Posterior cingulate gyrus (tissue), 11 donors: ENCODE measurements at places on chromosomes 5 and 9.
A peak's percentile ranks its signal among the peaks of the same experiment; 100 is the strongest.

GRCh38 chr9:5269249-5269715 is 35.2 kb downstream of the RLN2 start:
- no peak for DNase-seq

DNA sequence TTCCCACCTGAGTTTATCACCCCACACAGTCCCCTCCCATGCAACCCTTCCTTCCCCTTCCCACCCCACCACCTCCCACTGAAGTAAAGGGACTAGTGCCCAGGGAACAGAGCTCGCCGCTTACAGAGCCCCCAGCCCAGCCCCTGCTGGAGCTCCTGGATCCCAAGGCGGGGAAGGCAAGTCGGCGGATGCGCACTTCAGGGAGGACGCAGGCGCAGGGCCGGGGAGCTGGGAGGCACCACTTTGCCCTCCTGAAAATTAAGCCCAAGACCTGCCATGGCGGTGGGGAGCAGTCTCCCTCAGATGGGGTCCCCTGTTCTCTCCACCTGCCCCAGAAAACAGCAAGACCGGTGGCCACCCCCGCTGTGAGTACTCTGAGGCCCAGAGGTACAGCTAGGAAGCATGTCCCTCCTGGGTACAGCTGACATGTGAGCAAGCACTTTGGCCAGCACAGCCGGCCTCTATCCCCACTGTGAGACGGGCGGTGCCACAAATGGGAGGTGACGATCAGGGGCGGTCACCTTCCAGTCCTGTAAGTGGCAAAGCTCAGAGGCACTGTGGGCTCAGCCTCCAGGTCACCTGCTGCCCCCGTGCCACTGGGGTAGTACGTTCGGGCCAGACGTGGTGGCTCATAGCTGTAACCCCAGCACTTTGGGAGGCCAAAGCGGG is 45.9 kb downstream of the COL23A1 start:
- DNase-seq, result no peak

GRCh38 chr5:51378061-51378409 is 5.2 kb upstream of the ISL1 start:
- DNase-seq, result no peak

GRCh38 chr5:154086641-154087040 is 47.9 kb downstream of the MFAP3 start:
- DNase-seq, result no peak

DNA sequence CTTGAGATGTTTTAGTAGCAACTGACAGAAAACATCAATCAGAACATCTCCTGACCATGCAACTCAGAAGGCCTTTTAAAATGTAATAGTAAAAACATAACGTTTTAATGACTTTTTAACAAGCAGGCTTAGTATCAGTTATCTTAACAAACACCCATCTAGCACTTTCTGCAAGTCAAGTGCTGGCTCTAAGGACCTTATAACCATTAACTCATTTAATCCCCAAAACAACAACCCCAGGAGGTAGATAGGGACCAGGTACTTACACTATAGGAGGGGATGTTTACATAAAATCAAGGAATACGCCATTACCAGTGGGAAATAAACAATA is 41.8 kb downstream of the ROR2 start:
- DNase-seq, result no peak

- DNase-seq, result no peak
Observed at GRCh38 chr9:22395687-22396141, 50.9 kb upstream of the DMRTA1 start.

DNA sequence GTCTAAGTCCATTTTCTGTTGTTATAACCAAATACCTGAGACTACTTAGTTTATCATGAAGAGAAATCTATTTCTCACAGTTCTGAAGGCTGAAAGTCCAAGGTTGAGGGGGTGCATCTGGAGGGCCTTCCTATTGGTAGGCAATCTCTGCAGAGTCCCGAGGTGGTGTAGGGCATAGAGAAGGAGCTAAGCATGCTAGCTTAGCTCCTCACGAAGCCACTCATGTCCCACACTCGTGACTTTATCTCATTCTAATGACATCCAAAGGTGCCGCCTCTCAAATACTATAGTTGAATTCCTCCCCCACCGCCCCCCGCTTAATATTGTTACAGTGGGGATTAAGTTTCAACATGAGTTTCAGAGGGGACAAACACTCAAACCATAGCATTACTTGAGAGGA is 36.0 kb upstream of the ZBED3 start:
- no peak for DNase-seq

- no peak for DNase-seq
Observed at GRCh38 chr9:73260506-73260905, 108.8 kb downstream of the ANXA1 start.

DNA sequence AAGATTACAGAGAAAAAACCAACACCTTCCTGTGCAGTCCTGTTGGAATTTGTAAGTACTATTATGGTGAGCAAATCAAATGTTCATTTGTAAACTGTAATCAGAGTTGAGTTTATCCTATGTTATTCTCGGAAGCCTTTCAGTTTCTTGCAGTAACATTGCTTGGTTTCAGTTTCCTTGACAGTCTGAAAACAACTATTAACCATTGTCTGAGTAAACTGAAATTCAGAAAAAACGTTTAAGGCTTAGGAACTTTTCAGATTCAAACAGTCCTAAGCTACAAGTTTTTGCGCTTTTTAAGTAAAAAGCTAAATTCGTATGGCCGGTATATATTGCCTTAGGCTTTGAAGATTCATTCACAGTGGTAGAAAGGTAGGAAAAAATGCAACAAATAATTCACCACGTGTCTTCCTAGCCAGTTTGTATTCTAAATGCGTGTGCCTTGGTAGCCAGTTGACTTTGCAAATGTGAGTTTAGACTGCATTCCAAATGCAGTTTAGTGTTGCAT is 2.5 kb downstream of the GPBP1 start:
- no peak for DNase-seq

GRCh38 chr9:116877072-116877471 is 190.0 kb downstream of the TRIM32 start:
- no peak for DNase-seq

DNA sequence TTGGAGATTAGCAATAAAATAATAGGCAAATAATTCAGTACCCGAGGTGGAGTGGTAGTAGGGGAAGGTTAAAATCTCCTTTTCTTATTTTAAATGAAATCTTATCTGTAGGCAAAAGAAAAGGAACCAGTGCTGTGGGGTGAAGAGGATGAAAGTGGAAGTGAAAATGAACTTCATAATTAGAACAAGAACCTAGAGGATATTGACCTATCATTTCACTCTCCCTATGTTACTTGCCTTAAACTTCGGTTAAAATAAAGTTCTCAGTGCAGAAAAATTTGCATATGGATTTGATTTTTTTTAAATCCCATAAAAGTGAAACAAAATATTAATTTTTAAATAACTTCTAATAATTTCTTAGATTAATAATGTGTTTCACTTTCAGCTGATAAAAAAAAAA is 1094.9 kb upstream of the C9orf72 start:
- DNase-seq, result no peak

- DNase-seq, result no peak
Observed at GRCh38 chr5:42689391-42689790, 67.2 kb upstream of the CCDC152 start.

DNA sequence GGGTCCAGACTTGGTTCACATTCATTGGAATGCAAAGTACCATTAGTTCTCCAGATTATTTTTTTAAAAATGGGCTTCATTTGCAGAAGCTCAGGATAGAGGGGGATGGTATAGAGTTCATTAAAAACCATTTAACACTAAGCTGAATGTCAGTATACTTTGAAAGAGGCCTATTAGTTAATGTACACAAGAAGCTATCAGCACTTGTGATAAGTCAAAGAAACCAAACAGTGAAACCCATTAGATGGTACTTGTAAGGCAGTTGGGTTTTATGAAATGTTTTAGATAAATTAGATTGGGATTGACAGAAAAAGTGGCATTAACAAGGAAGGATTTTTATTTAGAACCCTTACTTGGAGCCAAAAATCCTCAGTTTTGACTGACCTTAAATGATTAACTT is 229.2 kb upstream of the MPDZ start:
- DNase-seq, result no peak

GRCh38 chr5:40202814-40203440 is 476.8 kb upstream of the PTGER4 start:
- DNase-seq, result no peak

- DNase-seq, result no peak
Observed at GRCh38 chr9:87068177-87068840, 121.0 kb upstream of the GAS1 start.

GRCh38 chr5:111741278-111741677 is 15.7 kb downstream of the NREP start:
- DNase-seq, result no peak

GRCh38 chr5:102531506-102531905 is 32.7 kb upstream of the SLCO6A1 start:
- no peak for DNase-seq

DNA sequence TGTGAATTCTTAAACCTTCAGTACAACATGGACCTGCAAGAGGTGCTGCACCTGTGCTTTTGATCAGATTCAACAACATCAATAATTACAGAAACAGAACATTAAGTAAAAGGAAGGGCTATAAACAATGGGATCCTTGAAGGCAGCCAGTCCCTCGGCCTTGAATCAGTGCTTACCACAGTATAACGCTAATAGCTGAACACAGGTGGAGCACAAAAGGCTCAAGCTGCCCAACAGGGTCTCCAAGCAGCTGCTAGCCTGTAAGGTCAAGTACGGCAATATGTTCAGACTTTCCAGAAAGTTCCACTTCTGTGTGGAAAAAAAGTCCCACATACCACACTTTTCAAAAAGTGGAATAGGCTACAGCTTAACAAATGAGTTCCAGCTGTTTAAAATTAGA is 61.9 kb upstream of the ITGA1 start:
- no peak for DNase-seq

- no peak for DNase-seq
Observed at GRCh38 chr9:9122230-9122875, 1322.8 kb upstream of the DMAC1 start.

DNA sequence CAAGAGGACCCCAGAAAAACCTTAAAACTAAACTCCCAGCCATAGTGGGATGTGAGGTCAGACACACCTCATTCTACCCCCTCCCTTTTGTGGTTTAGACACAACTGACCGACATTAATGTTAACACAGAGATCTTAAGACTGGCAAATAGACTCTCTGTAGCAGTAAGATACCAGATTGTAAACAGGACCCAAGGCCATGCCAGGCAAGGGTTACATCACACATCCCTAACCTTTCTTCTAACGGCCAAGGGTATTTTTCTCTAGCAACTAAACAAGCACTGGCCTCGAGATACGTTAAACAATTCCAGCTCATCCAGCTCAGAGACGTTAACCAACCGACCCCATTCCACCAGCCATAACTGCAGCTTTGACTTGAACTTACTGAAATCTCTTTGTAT is 38.8 kb downstream of the NSUN2 start:
- no peak for DNase-seq

GRCh38 chr5:150320044-150320613 is 17.4 kb upstream of the ARSI start:
- peak; percentile 59 for DNase-seq

DNA sequence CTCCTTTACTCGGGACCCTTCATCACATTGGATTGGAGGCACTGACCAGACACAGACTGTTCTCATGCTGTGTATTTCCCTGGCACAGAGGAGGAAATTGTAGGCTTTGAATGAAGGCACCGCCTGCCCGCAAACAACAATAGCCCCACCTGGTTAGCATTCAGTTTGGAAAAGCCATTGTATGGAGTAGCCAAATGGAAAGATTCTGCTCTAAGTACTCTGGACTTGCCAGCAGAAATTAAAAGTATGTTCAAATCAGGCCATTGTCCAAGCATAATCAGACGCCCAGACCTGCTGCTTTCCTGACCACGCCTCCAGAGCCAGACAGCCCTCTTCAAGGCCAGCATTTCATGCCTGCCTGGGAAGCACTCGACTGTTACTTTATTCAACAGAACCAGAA is 8.0 kb upstream of the SEMA4D start:
- DNase-seq, result no peak

GRCh38 chr9:91954841-91955471 is 4.9 kb upstream of the ROR2 start:
- DNase-seq, result no peak

- DNase-seq, result no peak
Observed at GRCh38 chr9:34456746-34457145, 1.6 kb downstream of the FAM219A start.

GRCh38 chr5:173554038-173554955 is 62.2 kb downstream of the BOD1 start:
- peak; percentile 32 for DNase-seq

- DNase-seq, result no peak
Observed at GRCh38 chr9:72579190-72579589, 57.8 kb downstream of the TMC1 start.

DNA sequence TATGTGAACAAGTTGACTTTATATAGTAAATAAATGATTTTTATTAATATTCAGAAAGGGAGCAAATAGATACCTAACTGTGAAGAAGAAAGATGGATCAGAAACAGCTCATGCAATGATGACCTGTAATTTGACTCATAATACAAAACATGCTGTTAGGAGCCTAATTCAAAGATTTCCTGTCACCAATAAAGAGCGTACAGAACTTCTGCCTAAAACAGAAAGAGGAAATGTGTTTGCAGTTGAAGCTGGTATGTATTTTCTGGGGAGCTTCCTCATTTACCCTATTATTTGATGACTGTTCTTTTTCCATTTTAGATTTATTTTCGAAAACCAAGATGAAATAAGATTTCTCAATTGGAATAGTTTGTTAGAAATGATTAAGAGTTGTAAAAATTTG is 11.4 kb downstream of the YTHDC2 start:
- no peak for DNase-seq

- no peak for DNase-seq
Observed at GRCh38 chr5:97544678-97545077, 361.6 kb upstream of the RIOK2 start.

DNA sequence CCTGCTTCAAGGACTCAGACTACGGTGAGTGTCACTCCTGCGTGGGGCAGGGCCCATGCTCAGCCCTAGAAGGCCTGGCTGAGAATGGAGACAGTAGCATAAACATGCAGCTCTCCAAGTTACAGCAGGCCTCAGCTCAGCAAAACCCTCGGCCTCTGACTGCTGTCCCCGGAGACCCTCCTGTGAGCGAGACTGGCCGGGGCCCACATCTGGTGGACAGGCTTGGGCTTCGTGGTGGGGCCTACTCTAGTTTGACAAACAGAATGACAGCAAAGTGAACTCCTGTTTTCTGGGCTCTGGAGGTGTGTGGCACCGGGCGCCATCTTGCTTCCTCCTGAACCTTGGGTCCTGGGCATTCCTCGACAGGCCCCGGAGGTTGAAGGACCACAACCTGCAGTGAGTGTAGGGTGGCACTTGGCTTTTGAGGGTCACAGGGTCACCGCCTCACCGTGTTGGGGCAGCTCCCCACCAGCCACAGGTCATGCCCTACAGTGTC is 97.5 kb downstream of the PHF2 start:
- no peak for DNase-seq

DNA sequence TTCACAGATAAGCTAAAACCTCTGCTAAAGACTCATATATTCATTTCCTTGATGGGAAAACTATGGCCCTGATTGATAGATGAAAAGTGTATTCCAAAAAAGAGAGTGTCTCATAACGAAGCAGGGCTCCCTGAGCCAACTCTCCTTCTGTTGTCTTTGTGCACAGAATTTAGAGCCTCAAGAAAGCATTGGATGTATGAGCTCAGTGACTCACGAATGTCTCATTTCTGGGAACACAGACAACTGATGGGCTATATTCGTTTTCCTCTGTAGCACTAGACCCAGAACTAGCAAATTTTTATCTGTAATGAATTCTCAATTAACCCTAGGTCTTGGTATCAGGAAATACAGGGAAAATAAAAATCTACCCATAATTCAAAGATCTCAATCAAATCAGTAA is 88.4 kb downstream of the LMNB1 start:
- no peak for DNase-seq
